ENCODE measurements at places on chromosomes 13 and 19.

GRCh38 chr13:91609353-91609752 lies 210.9 kb downstream of the GPC5 start:
- no peak for DNase-seq

DNA sequence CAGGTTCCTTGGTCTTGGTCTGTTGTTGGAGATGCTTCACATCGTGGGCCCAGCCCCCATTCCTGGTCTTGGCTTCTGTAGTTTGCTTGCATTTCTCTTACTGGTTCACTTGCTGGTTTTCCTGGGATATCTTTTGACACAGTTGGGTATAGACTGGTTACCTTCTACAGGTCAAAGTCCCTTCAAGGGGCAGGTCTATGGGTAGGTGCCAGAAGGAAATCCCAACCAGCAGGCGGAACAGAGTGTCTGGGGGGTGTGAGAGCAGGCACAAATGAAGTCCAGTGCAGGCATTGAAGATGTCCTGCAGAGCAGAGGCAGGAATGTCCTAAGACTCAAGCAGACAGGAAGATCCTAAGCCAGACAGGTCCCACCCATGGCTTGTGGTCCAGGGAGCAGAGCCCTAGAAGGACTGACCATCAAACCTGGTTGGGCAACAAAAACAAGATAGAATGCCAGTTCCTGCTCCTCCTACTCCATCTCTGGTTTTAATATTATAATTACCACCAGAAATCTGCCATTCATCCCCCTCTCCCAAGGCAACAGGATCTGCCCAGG lies 17.7 kb upstream of the WASF3 start:
- no peak for DNase-seq

DNA sequence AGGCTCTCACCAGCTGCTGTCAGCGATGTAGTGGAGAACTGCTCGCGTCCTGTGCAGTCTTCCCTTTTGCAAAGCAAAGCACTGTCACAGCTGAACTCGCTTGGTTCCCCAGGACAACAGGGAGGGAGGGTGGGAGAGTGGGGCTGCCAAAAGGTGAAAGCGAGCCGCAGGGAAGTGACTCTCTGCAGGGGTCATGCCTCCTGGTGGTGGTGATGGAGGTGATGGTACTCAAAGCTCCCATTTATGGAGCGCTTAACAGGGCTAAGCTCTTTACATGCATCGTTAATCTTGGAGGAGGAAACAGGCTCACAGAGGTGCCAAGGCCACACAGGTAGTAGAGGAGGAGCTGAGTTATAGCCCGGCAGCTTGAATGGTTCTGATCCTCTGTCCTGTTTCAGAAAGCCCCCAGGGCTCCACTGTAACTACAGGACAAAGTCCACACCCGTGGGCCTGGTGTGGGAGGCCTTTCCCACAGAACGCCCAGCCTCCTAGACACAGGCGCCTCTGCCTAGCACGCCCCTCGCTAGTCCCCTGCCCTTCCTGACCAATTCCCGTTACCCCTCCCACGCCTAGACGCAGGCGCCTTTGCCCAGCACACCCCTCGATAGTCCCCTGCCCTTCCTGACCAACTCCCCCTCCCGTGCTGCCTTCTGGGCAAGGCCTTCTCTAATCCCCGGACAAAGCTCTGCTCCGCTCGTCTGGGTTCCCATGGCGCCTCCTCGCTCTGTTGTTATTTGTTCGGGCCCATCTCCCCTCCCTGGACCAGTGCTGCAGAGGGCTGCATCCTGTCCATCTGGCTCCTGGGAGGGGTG lies 10.7 kb downstream of the PPP1R37 start:
- no peak for DNase-seq

DNA sequence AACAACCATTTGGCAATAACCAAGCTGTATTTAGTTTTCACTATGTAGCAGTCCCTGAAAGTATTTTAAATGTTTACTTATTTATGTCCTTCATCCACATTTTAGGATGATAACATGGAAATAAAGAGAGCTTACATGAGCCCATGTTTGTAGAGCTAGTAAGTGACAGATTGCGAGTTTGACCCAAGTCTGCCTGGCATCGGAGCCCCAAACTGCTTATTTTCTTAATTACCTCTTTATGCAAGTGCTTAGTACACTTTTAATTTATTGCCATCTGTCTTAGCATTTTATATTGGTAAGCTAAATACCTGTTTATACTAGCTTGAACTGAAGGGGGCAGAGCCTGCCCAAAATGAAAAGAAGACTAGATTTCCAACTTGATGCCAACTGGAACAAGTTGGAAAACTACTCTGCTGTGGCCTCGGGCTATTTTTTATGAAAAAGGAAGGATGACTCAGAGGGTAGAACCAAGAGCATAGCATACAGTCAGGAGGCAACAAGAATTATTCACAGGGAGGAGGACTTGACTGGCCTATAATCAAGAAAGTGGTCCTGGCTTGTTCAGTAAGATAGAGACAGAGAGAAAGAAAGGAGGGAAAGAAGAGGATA lies 150.2 kb downstream of the NDFIP2 start:
- no peak for DNase-seq

DNA sequence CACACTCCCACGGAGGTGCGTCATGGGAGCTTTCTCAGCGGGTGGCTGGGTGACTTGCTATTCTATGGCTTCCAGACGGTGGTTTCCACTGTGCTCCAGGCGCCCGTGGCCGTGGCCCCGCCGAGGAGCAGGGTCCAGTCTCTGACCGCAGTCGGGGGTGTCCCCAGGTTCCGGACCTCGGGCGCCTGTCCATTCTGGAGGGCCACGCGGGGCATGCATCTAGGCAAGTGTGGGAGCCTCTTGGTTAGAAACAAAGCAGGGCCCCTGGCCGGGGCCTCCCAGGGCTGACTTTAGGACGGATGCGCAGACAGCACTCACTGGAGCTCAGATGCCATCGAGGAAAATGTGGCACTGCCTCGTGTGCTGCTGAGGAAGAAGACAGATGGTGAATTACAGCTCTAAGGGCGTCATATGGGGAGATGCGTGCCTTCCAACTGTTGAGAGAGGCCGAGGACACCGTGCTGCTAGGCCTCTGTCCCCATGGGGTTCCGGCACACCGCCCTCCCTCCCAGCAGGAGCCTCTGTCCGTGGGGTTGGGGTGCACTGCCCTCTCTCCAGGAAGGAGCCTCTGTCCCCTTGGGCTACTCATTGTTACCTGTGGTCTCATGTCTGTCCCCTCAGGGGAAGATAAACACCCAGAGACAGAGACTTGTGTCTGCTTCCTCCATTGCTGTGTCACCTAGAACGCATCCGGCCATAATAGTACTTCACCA lies 38.1 kb downstream of the TMEM255B start:
- DNase-seq: no peak
